ENCODE measurements at places on chromosomes 3 and 15. TPM values are rescaled to one million over a fixed set of nuclear protein-coding genes. Genes with fewer than 3 reads are reported as not detected.
A peak's percentile ranks its signal among the peaks of the same experiment; 100 is the strongest.

Gene USP4
- 36.4 TPM for total RNA-seq

Gene AP3B2
- total RNA-seq = 0.82 TPM

- H3K4me3 ChIP-seq = no peak overlapping the region
- H3K27ac ChIP-seq = no peak overlapping the region
- H3K4me1 ChIP-seq = peaks cover 4% of the 10 kb centered on the region
- no peak for DNase-seq
Measured at GRCh38 chr15:29788433-29789034, 33.7 kb downstream of the TJP1 start.

Gene IGF2BP2
- 80.8 TPM for total RNA-seq

DNA sequence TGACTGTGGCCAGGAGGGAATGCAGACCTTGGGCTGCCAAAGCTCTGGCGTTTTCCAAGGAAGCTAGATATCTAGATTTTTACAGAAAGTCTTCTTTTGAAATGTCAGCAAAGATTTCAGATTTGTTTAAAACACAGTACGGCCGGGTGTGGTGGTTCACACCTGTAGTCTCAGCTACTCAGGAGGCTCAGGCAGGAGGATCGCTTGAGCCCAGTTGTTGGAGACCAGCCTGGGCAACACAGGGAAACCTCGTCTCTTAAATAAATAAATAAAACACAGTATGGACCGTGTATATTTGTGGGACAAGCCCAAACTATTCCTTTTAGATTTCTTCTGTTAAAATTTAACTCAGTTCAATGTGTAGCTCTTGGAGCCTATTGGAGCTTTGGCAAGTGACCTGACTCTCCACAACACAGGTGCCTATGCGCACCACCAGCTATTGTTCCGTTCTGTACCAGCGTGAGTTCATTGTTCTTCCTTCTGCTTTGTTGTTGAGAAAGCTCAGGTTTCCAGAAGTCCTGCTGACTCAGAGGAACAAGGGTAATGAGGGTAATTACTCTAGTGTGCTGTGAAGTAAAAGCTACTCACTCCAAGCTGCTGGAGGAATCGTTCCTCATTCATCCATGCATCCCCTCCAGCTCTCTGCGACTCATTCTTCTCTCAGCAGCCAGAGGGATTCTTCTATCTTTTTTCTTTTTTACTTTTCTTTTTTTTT lies 73.1 kb upstream of the SLC6A6 start:
- H3K4me1 ChIP-seq = peaks cover 28% of the 10 kb centered on the region
- no peaks in the 10 kb centered on the region for H3K36me3 ChIP-seq
- H3K27ac ChIP-seq = peak overlapping the region; percentile 76
- no peaks in the 10 kb centered on the region for H3K27me3 ChIP-seq
- H3K4me3 ChIP-seq = no peak overlapping the region

- H3K27me3 ChIP-seq = no peaks in the 10 kb centered on the region
- H3K4me1 ChIP-seq = no peaks in the 10 kb centered on the region
- H3K4me3 ChIP-seq = no peak overlapping the region
Measured at GRCh38 chr3:81378552-81379293, 382.7 kb downstream of the GBE1 start.

Gene VEPH1
- 11.0 TPM for total RNA-seq

- H3K27me3 ChIP-seq = no peaks in the 10 kb centered on the region
- no peak overlapping the region for H3K27ac ChIP-seq
- no peak overlapping the region for H3K4me3 ChIP-seq
- no peak for DNase-seq
- no peaks in the 10 kb centered on the region for H3K36me3 ChIP-seq
Measured at GRCh38 chr3:191376516-191377141, 46.3 kb upstream of the UTS2B start.

- no peak overlapping the region for H3K4me3 ChIP-seq
- no peaks in the 10 kb centered on the region for H3K27me3 ChIP-seq
- no peaks in the 10 kb centered on the region for H3K36me3 ChIP-seq
- no peak overlapping the region for H3K27ac ChIP-seq
- no peaks in the 10 kb centered on the region for H3K4me1 ChIP-seq
Measured at GRCh38 chr3:17469520-17469919, 272.9 kb downstream of the TBC1D5 start.

Gene CTXN2
- not detected for total RNA-seq

GRCh38 chr3:15781637-15782402 lies 16.0 kb downstream of the ANKRD28 start:
- no peaks in the 10 kb centered on the region for H3K27me3 ChIP-seq
- no peaks in the 10 kb centered on the region for H3K36me3 ChIP-seq
- no peak for DNase-seq

DNA sequence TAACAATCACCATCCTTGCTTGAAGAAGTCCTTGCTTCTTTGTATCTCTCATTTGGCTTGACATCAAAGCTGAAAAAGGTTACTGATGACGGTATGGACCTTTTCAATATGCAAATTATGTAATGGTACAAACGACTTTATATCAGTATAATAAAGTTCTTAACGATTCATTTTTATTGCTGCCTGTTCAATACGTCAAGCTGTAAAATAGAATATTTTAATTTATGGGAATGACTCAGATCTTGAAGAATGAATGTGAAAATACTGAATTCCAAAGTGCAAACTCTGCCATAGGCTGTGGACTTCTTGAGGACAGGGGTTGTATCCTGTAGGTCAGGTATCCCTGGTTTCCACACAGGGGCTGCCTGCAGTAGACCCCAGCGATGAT lies 156.2 kb downstream of the PLCL2 start:
- H3K27ac ChIP-seq = no peak overlapping the region
- DNase-seq = no peak
- H3K36me3 ChIP-seq = no peaks in the 10 kb centered on the region

Gene CYB561D2
- 21.2 TPM for total RNA-seq

Gene MTMR10
- 33.2 TPM for total RNA-seq

DNA sequence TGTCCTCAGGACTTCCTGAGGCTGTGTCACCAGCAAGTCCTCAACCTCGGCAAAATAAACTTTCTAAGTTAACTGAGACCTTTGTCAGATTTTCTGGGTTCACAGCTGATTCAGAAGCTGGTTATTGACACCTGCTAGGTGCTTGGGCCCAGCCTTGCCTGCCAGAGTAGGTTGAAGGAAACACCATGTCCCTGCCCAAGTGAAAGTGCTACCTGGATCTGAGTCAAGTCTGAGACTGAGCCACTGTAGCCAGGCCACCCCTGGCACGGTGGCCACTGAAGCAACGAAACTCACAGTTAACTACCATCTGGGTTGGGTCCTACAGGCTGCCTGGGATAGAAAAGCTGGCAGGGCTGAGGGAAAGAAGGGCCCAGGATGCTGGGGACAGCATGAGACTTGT lies 8.2 kb downstream of the HYAL2 start:
- peaks cover under 1% of the 10 kb centered on the region for H3K36me3 ChIP-seq
- peak overlapping the region; percentile 23 for H3K27ac ChIP-seq
- no peak overlapping the region for H3K4me3 ChIP-seq
- no peaks in the 10 kb centered on the region for H3K27me3 ChIP-seq
- H3K4me1 ChIP-seq = peaks cover 17% of the 10 kb centered on the region

DNA sequence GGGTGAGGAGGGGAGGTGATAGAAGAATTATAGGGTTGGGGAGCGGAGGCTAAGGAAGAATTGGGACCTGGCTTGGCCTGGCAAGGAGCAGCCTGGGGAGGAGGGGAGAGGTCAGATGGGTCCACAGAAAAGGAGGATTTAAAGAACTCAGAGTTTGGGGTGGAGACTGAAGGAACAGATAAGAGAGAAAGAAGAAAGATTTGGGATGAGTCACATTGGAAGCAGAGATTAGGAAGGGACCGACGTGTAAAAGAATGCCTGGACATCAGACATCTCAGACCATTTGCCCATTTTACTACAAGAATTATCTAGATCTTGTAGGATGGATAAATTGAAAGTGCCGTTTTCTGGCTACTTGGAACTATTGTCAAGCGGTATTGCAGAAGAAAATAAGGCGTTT lies 10.4 kb downstream of the TCAIM start:
- peaks cover 10% of the 10 kb centered on the region for H3K4me1 ChIP-seq
- DNase-seq = no peak
- no peaks in the 10 kb centered on the region for H3K27me3 ChIP-seq
- H3K4me3 ChIP-seq = no peak overlapping the region
- H3K27ac ChIP-seq = peak overlapping the region; percentile 83

- no peak for DNase-seq
- H3K27ac ChIP-seq = no peak overlapping the region
Measured at GRCh38 chr3:189001559-189001958, 170.2 kb upstream of the TPRG1 start.

Gene HRG
- total RNA-seq = not detected

GRCh38 chr3:9222956-9223639 lies 26.3 kb downstream of the SRGAP3 start:
- DNase-seq = no peak
- no peaks in the 10 kb centered on the region for H3K27me3 ChIP-seq
- H3K36me3 ChIP-seq = no peaks in the 10 kb centered on the region
- no peak overlapping the region for H3K4me3 ChIP-seq
- no peak overlapping the region for H3K27ac ChIP-seq
- no peaks in the 10 kb centered on the region for H3K4me1 ChIP-seq

GRCh38 chr3:98557324-98558010 lies 25.7 kb downstream of the GPR15 start:
- H3K4me3 ChIP-seq = no peak overlapping the region
- no peaks in the 10 kb centered on the region for H3K27me3 ChIP-seq
- no peaks in the 10 kb centered on the region for H3K4me1 ChIP-seq
- H3K36me3 ChIP-seq = no peaks in the 10 kb centered on the region
- no peak for DNase-seq

Gene GPR149
- total RNA-seq = not detected

DNA sequence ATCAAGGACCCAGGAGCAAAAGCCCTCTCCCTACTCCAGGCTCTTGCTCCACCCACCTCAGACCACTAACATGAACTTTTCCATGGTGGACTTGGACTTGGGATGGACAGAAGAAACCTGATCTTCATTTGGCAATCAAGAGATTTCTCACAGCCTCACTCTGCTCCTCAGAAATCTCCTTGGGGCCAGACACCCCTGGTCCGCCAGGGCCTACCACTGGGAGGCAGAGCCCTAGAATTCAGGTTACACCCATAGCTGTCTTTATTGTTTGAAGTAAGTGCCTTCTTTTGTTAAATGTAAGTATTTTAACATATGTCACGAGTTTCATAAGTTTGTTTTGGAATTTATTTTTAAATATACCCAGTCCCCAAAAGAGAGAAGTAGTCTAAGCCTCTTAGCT lies 13.2 kb downstream of the SHF start:
- no peak overlapping the region for H3K4me3 ChIP-seq
- H3K36me3 ChIP-seq = no peaks in the 10 kb centered on the region
- H3K4me1 ChIP-seq = no peaks in the 10 kb centered on the region
- H3K27ac ChIP-seq = no peak overlapping the region

DNA sequence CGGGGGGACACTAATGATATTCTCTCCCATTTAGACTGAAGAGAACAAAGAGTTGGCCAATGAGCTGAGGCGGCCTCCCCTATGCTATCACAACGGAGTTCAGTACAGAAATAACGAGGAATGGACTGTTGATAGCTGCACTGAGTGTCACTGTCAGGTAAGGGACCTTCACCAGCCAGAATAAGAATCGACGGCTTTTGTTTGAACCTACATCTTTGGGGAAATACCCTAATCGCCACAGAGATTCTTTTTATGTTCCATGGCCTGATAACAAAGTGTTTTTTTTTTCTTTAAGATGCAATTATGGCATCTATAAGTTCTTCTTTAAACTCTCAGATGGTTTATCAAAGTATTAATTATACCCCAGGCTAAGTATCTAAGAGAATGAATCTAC lies 3.4 kb downstream of the THBS1 start:
- H3K27me3 ChIP-seq = no peaks in the 10 kb centered on the region
- H3K27ac ChIP-seq = peak overlapping the region; percentile 18
- H3K36me3 ChIP-seq = peaks cover 11% of the 10 kb centered on the region
- H3K4me1 ChIP-seq = peaks cover 23% of the 10 kb centered on the region
- H3K4me3 ChIP-seq = no peak overlapping the region
- no peak for DNase-seq

- peak overlapping the region; percentile 72 for H3K27ac ChIP-seq
- H3K36me3 ChIP-seq = no peaks in the 10 kb centered on the region
- DNase-seq = peak; percentile 2
- no peak overlapping the region for H3K4me3 ChIP-seq
- H3K4me1 ChIP-seq = no peaks in the 10 kb centered on the region
Measured at GRCh38 chr15:34154725-34155204, 52.9 kb downstream of the PGBD4 start.

Gene FILIP1L
- 22.7 TPM for total RNA-seq

GRCh38 chr3:128567705-128568356 lies 74.8 kb upstream of the GATA2 start:
- H3K4me1 ChIP-seq = no peaks in the 10 kb centered on the region
- no peak overlapping the region for H3K4me3 ChIP-seq
- no peak overlapping the region for H3K27ac ChIP-seq
- no peak for DNase-seq
- H3K36me3 ChIP-seq = no peaks in the 10 kb centered on the region
- H3K27me3 ChIP-seq = no peaks in the 10 kb centered on the region

Gene DCLK3
- total RNA-seq = not detected

Gene ZNF660
- total RNA-seq = not detected

GRCh38 chr3:178284181-178284580 lies 252.1 kb upstream of the KCNMB2 start:
- no peak overlapping the region for H3K4me3 ChIP-seq
- H3K27me3 ChIP-seq = no peaks in the 10 kb centered on the region
- no peaks in the 10 kb centered on the region for H3K36me3 ChIP-seq
- no peaks in the 10 kb centered on the region for H3K4me1 ChIP-seq

- no peaks in the 10 kb centered on the region for H3K27me3 ChIP-seq
- H3K4me1 ChIP-seq = no peaks in the 10 kb centered on the region
- H3K4me3 ChIP-seq = no peak overlapping the region
- H3K27ac ChIP-seq = no peak overlapping the region
- no peak for DNase-seq
Measured at GRCh38 chr3:67507584-67507983, 146.8 kb downstream of the SUCLG2 start.

DNA sequence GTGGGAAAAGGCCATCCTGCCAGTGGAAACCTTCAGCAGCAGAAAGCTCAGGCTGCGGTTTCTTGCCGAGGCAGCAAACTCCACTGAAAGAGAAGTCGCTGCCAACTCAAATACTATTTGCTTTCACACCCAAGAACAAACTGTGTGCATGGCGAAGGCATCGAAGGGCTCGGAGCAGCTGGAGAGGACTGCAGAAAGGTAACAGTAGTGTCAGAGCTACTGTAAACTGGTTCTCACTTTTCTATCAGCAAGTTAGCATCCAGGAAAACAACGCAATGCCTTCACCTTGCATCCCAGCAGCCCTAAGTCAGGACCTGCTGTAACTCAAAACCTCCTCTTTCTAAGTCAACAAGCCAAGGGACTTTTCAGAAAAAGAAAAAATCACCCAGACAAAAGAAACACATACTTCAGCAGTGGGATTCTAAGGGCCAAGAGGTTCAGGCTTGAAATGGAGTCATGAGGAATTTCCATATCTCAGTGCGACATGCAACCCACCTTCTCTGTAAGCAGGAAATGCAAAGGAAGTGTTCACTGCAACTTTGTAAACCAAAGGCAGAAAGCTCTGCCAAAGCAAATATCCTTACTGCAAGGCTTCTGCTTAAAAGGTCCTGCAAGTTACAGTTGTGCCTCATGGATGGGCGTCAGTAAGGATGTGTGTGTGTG lies 193.5 kb downstream of the FOXP1 start:
- H3K4me3 ChIP-seq = no peak overlapping the region
- no peaks in the 10 kb centered on the region for H3K27me3 ChIP-seq
- no peaks in the 10 kb centered on the region for H3K4me1 ChIP-seq
- H3K36me3 ChIP-seq = no peaks in the 10 kb centered on the region

Gene C3orf49
- not detected for total RNA-seq

Measured in Caco-2 (cell line).